NCI-H2029 treated with DMSO at 0.1 percent for 48 hours (cell line): ENCODE measurements at places on chromosomes 12 and 14.

GRCh38 chr12:132205271-132206045 is 61.2 kb downstream of the NOC4L start:
- no peak for DNase-seq

GRCh38 chr12:66944365-66944764 is 265.5 kb upstream of the GRIP1 start:
- no peak for DNase-seq

DNA sequence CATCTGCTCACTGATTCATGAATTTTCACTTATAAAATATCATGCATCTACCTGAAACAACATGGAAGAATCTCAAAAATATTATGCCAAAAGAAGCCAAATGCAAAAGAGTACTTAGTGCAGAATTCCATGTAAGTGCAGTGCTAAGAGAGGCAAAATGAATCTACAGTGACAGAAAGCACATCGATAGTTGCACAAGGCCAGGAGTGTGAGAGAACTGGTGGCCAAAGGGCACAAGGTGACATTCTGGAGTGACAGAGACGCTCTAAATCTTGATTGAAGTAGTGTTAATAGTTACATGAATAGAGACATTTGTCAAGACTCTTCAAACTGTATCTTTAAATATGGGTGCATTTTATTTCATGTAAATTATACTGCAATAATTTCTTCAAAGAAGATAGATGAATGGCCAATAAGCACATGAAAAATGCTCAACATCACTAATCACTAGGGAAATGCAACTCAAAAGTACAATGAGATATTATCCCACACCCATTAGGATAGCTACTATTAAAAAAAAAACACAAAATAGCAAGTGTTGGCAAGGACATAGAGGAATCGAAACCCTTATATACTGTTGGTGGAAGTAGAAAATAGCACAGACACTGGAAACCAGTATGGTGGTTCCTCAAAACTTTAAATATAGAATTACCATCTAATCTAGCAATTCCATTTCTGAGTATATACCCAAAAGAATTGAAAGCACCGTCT is 71.7 kb upstream of the KICS2 start:
- DNase-seq, result no peak

- DNase-seq, result no peak
Measured at GRCh38 chr12:50043854-50044253, 13.5 kb upstream of the ASIC1 start.

DNA sequence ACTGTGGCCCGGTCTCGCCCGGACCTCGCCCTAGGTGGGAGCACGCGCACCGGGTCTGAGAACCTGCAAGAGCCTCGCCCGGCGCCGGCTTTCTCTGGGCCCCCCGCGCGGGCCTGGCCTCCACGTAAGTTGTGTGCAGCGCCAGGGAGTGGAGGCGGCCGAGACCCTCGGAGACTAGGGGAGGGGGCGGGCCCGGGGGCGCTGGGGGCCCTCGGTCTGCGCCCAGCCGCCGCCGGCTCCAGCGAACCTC is 183 bp upstream of the PRMT8 start:
- DNase-seq, result no peak

DNA sequence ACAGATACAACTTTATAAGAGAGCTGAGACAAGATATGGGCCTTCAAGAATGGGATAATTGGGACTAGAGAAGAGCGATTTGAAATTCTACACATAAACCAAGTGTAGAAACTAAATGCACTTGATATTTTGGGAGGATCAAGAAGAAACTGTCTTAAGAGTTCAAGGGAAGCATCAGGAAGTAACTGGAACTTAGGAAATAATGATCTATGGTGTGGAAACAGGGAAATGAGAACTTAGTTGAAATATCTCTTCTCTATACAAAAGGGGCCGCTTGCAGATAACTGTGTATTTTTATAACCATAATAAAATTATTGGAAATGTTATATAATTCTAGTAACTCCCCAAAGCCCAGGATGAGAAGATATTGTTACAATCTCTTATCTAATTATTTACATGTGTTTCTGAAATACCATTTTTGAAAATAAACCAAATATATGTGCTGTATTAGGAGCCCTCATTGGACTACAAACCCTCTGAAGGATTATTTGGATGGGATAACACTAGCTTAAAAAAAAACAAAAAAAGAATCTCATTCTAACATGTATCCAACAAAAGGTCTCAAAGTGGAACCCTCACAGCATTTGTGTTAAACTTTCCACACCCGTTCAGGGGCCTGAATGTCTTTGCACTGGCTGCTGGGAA is 84.7 kb upstream of the FLRT2 start:
- no peak for DNase-seq

DNA sequence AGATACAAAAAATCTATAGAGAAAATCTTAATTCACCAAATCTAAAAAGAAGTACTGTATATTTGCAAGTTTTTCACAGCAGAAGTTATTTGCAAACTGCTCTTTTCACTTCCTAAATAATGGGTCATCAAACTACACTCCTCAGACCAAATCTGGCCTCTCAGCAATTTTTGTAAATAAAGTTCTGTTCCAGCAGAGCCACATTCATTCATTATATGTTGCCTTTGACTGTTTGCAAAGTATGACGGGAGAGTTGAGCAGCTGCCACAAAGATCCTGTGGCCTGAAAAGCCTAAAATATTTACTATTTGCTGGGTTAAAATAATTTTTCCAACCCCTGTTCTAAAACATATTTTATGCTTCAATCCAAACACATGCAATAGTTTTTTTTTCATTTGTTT is 1222.3 kb upstream of the SEL1L start:
- no peak for DNase-seq

DNA sequence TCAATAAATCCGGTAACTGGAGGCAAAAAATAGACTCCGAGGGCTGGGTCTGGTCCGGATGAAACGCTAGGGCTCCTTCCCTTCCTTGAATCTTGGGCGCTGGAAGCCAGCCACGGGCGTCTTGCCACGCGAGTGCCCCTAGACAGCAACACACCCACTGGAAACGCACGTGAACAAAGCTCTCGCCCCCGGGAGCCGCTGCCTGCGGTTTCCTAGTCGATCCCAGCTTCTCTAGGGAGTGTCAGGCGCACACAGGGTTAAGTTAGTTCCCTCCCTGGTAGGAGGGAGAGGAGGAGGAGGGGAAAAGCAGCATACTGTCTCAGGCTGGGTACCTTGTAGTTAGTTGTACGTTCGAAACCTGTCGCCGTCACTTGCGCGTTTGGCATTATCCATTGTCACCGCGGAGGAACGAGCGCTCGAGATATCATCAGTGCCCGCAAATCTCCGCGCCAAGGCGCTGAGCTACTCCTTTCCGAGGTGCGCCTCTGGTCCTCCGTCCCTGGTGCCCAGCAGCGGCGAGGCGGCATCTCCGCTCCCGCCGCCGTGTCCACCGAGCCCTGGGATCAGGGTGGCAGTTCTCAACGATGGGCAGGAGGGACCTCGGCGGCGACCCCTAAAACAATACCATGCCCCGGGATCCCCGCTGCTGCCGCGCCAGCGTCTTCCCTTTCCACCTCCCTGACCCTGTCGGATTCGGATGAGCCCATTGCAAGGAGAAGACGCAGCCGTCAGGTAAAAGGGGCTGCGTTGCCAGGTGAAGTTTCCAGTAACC is at the start of gene FLRT2:
Gene FLRT2 (plus strand): TSS at position 342 of the 772 bp plus-strand sequence. CDS start 91,371 bp downstream, outside the sequence.
- no peak for DNase-seq

GRCh38 chr12:46299851-46300250 is 31.0 kb upstream of the SLC38A1 start:
- peak; percentile 37 for DNase-seq

DNA sequence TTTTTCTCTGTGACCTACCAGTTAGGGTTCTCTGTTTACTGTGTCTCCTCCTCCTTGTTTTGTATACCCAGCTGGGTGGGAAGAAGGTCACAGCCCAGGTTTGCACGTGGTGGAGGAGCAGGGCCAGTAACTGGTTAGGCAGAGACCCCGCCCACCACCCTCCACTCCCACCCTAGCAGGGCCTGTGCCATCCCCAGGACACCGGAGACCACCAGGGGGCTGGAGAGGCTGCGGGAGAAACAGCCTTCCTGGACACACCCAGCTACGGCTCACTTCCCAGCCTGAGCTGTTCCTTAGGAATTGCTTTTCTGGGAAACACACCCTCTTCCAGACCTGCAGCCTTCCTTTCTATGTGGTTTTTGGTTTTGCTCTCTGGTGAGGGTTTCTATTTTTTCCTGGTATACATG is 21.1 kb downstream of the BDKRB2 start:
- DNase-seq, result no peak

DNA sequence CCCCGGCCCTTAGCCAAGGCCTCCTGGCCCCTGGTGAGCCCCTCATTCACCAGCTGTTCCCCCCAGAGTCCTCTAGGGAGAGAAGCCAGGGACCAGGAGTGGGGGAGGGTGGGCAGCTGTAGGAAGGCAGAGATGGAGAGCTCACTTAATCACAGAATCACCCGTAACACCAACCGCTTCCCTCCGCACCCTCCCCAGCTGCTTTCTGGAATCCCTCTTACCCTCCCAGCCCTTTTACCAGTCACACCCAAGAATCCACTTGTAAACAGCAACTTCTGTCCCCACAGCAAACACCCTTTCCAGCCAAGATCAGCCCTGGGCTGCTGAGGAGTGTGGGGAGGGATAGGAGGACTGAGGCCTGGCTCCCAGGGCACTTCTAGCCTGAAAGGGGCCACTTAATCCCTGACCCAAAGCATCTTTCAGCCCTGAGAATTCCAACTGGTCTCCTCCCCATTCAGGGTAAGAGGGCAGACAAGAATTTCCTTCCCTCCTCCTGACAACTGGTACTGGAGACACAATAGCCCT is 18.8 kb downstream of the NCKAP5L start:
- DNase-seq, result no peak

DNA sequence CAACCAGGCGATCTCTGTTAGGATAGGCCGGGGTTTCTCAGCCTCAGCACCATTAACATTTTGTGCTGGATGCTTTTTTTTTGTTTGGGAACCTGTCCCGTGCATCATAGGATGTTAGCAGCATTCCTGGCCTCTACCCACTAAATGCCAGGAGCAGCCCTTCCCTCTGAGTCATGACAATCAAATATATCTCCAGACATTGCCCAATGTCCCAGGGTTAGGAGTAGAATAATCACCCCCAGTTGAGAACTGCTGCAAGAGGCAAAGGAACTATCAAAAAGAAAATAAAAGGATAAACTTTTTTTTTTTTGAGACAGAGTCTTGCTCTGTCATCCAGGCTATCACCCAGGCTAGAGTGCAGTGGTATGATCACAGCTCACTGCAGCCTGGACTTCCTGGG is 76.0 kb downstream of the ACACB start:
- DNase-seq, result no peak

DNA sequence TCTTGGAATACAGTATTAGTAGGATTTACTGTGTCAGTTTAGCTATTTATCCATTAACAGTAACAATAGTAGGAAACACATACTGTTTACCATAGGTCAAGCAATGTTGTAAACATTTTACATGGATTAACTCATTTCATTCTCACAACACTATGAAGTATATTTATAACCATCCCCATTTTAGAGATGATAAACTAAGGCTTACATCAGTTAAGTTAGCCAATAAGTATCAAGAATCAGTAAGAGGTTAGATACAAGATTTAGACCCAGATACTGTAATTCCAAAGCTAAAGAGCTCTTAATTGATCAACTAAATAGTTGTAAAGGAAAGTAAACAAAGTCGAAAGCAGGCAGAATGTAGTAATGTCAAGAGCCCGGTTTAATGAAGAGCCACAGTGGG is 1.1 kb downstream of the SYNJ2BP start:
- DNase-seq, result no peak

GRCh38 chr12:38544330-38545066 is 227.9 kb downstream of the ALG10B start:
- DNase-seq, result no peak

GRCh38 chr12:12885096-12885792 is 6.1 kb upstream of the GPRC5A start:
- DNase-seq, result no peak

GRCh38 chr12:1696800-1697199 is 5.9 kb downstream of the ADIPOR2 start:
- DNase-seq, result no peak

- DNase-seq, result no peak
Measured at GRCh38 chr14:22502007-22502406, 87.0 kb downstream of the DAD1 start.

- DNase-seq, result no peak
Measured at GRCh38 chr14:75881994-75882393, 99.8 kb downstream of the TGFB3 start.
